Activated CD4-positive, CD25-positive, alpha-beta regulatory T cell treated with anti-CD3 and anti-CD28 coated beads, Interleukin-2, amount 50 U/mL, for 16 hours (primary cell): ENCODE measurements at places on chromosomes 12 and 14.

DNA sequence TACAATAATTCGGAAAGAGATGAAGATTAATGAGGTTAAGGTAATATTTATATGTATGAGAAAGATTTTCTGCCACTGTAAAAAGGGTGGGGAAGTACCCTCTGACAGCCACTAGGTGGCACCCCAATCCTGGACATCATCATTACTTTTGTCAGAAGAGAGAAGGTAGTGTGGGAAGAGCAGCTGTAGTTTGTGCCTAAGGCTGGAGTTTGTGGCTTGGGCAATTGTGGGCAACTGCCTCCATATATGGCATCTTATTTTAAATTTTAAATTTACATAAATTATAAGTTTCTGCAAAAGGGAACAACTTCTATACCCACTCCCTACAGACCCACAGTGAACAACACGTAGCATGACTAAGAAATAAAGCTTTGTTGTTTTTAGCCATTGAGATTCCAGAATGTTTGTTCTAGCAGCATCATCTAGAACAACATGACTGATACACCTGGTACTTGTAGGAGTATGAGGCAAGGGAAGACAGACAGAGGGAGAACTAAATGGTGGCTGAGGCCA is 34.4 kb upstream of the SYCP3 start:
- peak; percentile 44 for DNase-seq

- no peak for DNase-seq
Measured at GRCh38 chr12:64459394-64459891, 7.5 kb downstream of the TBK1 start.

DNA sequence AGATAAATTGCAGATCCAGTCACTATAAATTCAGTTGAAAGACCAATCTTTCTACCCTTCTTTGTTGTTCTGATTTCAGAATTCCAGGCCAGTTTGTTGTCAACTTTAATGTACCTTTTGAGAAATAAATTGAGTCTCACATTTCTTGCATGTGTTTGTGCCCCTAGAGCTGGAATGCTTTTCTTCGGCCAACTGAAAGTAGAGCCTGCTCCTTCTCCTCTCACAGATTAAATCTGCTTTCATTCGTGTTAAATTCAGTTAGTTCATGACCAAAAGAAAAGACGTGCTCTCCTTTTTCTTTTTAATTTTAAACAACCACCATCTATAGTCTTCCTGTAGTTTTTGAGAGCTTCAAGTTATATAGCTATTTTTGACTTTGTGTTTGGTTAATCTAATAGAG is 22.9 kb downstream of the SOCS2 start:
- no peak for DNase-seq

GRCh38 chr12:128940974-128941373 is 87.7 kb downstream of the GLT1D1 start:
- DNase-seq: no peak

GRCh38 chr14:86057018-86057667 is 527.2 kb downstream of the FLRT2 start:
- DNase-seq: no peak

DNA sequence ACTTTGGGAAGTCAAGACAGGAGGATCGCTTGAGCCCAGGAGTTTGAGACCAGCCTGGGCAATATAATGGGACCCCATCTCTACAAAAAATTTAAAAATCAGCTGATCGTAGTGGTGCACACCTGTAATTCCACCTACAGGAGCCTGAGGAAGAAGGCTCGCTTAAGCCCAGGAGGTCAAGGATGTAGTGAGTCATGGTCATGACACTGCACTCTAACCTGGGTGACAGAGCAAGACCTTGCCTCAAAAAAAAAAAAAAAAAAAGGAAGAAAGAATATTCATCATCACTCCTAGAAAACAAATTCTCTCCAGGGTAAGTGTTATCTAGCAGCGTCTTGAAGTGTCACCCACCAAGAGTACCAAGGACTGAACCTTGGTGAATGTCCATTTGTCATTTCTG is 34.2 kb upstream of the PLXNC1 start:
- DNase-seq: no peak

DNA sequence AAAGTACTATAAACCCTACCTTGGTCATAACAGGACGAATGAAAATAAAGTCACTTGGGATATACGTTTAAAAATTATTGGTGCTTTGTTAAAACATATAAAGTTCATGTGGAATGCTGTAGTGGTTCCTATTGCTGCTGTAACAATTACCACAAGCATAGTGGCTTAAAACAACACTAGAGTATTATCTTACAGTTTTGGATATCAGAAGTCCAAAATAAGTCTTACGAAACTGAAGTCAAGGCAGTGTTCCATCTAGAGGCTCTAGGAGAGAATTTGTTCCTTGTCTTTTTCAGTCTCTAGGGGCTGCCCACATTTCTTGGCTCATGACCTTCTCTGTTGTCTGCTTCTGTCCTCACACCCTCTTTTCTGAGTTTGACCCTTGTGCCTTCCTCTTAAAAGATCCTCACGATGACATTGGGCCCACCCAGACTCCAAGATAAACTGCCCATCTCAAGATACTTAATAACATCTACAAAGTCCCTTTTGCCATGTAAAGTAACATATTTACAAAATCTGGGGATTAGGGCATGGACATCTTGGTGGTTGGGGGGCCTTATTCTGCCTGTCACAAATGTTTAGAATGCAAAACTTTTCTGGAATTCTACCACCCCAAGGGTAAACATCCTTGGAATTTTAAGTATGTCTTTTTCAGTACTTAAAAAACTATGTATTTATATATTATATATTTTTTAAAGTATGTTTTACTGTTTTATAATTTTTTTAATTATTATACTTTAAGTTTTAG is 178.1 kb downstream of the ETNK1 start:
- DNase-seq: no peak

- no peak for DNase-seq
Measured at GRCh38 chr12:63152321-63152700, 1.3 kb upstream of the AVPR1A start.

DNA sequence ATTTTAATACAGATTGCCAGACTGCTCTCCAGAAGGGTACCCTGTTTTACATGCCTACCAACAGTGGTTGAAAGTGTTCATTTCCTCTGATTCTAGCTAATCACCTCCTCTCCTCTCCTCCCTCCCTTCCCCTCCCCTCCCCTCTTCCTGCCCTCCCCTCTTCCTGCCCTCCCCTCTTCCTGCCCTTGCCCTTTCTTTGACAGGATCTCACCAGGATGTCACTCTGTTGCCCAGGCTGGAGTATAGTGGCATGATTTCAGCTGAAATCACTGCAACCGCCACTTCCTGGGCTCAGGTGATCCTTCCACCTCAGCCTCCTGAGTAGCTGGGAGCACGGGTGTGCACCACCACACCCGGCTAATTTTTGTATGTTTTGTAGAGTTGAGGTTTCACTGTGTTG is 24.7 kb downstream of the APAF1 start:
- DNase-seq: no peak

GRCh38 chr14:100117633-100118395 is 41.6 kb downstream of the DEGS2 start:
- DNase-seq: no peak

- no peak for DNase-seq
Measured at GRCh38 chr14:89911010-89911919, 43.3 kb downstream of the EFCAB11 start.

DNA sequence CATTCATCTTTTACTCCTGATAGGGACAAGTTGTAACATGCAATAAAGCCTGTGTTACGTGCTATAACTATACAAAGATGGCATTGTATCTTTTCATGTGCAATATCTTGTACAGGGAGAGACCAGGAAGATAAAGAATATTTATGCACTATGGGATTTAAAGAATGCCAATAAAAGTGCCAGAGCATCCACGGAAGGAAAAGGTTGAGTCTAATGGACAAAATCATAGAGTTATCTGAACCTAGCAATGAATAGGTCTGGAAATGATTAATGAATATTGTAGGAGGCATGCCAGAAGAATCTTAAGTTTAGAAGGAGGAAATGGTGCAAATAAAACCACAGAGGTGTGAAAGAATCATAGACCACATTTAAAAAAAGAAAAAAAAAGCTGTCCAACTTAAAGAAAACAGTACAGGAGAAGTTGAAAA is 263.9 kb downstream of the KCNC2 start:
- no peak for DNase-seq

DNA sequence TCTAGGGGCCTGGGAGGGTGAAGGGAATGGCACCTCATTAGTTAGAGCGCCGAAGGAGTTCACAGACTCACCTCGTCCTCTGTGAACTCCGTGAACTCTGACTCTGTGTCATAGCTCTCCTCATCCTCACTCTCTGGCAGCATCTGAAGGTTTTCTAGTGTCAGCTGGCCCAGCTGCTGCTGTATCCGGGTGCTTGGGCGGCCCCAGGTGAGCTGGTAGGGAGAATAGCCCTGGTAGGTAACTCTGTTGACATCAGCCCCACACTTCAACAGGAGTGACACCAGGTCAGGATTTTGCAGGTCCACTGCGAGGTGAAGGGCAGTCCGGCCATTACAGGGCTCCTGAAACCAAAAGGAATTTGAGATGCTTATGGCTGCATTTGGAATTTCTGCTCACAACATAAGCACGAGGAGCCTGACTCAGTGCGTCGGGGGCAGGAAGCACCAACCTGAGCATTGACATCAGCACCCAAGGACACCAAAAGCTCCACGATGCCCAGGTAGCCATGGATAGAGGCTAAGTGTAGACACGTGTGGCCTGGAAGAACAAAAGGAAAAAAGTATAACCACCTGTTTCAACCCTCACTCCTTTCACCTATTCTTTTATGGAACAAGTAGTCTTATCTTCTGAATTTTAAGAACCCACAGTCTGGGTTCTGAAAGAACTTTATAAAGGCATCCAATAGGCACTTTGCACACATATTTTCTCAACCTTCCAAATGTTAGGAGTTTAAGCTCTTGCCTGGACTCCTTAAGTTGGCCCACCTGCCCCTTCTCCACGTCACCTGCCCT is 2.0 kb downstream of the NFKBIA start:
- peak; percentile 15 for DNase-seq

GRCh38 chr12:4780641-4781611 is 60.7 kb downstream of the GALNT8 start:
- no peak for DNase-seq
